Stimulated activated CD8-positive, alpha-beta memory T cell treated with anti-CD3 and anti-CD28 coated beads, Interleukin-15, amount 100 ng/mL, for 24 hours (primary cell): ENCODE measurements at places on chromosomes 2 and 18.

- no peak for DNase-seq
These were observed 451.1 kb upstream of the POU3F3 start for GRCh38 chr2:104402825-104403224.

DNA sequence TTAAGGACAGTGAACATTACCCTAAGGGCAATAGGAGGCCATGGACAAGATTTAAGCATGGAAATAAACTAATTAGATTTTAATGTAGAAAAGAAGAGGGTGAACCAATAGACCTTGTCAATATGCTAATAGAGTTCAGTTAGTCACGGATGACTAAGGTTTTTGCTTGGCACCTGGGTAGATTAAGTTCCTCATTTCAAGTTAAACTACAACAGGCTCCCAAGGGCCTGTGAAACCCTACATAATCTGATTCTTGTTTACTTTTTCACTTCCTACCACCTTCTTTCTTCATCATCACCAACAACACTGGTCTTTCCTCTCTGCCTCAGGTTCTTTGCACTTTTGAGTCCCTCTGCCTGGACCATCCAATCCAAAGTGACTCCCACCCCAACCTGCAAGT lies 14.8 kb downstream of the SP110 start:
- no peak for DNase-seq

GRCh38 chr2:152406836-152407161 lies 71.8 kb downstream of the FMNL2 start:
- no peak for DNase-seq

GRCh38 chr2:143936538-143936847 lies 583.4 kb downstream of the ZEB2 start:
- no peak for DNase-seq

DNA sequence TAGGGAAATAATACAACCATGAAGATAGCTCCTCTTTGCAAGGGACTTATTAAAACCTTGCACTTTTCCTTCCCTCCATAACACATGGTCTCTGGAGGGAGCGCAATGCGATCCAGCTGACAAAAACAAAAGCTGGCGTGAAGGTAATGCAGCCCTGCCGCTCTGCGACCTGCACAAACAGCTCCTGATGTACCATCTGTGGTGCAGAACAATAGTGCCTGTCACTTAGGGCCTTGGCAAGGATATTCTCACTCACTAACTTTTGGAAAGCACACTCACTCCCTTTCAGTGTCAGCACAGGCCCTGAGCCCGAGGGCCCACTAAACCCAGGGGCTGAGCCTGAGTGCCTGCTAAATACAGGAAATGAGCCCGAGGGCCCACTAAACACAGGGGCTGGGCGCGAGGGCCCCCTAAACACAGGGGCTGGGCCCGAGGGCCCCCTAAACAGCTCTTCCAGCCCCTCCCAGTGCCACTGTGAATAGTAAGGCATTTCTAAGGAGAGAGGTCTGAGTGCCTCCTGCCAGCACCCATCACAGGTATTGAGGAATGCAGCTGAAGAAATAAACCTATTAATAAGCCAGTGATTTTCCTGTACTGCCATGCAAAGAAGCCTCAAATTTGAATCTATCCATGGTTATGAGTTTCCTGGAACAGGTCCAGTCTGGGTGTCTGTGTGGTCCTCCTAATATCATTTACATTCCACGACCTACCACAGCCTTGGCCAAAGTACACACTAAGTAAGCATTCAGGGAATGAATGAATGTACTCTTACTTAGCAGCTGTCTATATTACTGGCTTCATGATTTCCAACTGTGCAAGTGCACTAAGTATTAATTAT lies 9.3 kb downstream of the L3MBTL4 start:
- DNase-seq = no peak

DNA sequence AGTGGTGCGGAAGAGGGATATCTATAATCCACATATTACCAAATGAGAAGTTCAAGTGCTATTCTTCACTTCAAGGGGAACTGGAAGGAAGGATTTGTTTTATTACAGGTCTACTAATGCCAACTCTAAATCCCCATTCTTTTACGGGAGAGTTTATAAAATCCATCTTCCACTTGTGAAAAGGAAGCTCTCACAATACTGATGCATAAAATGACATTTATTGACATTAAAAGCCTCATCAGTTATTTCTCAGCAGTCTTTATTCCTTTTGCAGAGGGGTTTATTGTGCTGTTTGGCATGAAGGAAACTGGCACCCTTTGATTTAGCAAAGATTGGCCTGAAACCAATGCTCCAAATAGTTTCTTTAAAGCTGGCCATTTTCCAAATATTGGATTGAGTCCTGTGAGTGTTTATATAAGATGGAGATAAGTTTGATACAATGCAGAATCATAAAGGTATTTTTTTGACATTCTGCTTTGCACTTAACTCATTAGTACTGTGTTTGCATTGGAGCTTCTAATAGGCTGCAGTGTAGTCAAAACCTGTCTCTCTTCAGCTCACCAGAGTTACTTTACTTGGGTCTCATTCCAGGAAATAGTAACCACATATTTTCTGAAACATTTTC lies 26.6 kb downstream of the LRP1B start:
- no peak for DNase-seq
